Progenitor cell of endocrine pancreas (in vitro differentiated cells): ENCODE measurements at places on chromosomes 3 and 15.
A peak's percentile ranks its signal among the peaks of the same experiment; 100 is the strongest.

- no peak for DNase-seq
Measured at GRCh38 chr3:2458816-2459215, 360.1 kb downstream of the CNTN4 start.

GRCh38 chr3:192831111-192831644 lies 86.5 kb downstream of the MB21D2 start:
- DNase-seq = no peak

DNA sequence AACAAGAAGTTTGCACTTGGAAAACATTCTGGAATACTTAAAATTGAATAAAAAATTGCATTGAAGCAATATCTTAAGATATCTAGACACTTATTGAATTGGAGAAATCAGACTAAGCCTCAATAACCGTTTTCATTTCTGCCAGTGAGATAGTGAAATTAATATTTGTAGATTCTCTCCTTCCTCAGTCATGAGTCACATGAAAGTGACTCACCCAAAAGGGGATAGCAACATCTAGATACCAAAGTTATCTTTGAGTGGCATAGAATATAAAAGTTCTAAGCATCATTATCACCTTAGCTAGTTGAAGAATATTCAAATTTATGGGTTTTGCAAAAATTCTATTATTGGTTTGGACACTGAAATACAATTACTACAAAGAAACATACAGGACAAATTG lies 614.8 kb upstream of the ZNF717 start:
- no peak for DNase-seq

DNA sequence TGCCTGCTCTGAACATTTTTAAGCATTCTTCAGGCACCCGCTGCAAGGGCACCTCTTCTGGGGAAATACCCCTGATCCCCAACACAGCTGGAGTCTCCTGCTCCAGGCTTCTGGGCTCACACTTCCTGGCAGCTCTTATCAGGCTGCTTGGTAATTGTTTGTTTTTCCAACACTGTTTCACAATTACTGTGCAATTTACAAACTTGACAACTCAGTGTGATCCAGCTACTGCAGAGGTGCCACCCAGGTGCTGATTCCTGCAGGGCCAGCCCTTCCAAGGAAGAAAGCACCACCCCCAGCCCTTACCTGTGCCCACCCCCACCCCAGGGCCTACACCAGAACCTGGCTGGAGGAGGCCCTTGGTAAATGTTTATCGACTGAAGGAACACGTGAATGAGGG lies 66.5 kb downstream of the MAGEF1 start:
- no peak for DNase-seq

DNA sequence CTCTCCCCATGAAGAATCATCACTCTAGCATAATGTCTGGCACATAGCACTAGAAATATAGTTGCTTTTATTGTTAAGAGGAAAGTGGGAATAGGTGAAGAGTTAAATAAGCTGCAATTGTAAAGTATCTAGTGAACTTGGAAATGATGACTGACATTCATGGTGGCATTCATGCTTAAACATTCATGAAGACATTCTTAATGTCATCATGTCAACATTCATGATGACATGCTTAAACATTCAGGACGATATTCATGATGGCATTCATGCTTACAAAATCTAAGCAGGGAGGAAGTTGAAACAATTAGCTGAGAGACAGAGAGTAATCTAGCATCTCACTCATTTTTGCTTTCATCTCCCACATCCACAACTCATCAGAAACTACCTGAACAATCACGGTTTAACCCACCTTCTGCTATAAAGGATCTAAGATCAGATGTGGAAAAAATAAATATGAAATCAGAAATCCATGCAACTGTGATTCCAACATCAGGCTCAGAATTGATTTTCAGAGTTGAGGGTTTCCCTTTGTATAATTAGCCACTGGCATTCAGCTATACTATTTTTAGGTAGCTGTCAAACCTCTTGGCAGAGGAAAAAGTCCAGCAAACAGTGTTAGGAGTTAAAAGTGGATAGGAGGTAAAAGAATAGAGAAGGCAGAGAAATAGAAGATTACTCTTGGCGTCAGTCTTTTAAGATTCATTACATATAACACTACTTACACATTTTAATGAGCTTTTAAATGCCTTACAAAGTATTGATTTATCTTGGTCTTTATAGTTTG lies 3.5 kb downstream of the DRD3 start:
- no peak for DNase-seq

DNA sequence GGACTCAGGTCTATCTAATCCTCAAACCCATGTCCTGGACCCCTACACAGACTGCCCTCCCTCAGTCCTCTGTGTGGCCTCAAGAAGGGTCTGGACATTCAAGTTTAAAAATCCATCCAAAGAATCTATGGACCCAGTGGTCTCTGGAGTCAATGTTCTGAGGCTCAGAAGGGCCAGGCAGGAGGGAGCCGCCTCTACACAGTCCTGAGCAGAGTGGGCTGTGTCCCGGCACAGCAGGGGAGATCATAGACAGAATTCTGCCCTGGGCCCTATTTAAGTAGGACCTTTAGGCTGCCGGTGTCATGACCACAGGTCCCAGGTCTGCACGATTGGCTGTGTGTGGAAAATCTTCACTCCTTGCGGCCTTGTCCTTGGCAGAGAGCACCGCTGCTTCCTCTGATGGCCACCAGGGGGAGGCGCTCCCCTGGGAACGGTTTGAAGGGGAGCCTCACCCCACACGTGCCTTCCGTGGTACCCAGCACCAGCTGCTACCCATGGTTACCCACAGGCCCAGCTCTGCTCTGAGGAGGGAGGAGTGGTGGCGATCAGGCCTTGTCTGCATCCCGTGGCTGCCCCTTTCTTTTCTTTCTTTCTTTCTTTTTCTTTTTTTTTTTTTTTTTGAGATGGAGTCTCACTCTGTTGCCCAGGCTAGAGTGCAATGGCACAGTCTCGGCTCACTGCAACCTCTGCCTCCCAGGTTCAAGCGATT lies 37.9 kb downstream of the CHRD start:
- peak; percentile 52 for DNase-seq

- no peak for DNase-seq
Measured at GRCh38 chr15:26028086-26028740, 165.1 kb upstream of the ATP10A start.
